ENCODE measurements at places on chromosomes 12 and 14.

GRCh38 chr12:131592972-131593371 is 117.9 kb upstream of the SFSWAP start:
- no peak for DNase-seq

GRCh38 chr12:87612996-87613395 is 416.2 kb downstream of the C12orf50 start:
- DNase-seq, result no peak

DNA sequence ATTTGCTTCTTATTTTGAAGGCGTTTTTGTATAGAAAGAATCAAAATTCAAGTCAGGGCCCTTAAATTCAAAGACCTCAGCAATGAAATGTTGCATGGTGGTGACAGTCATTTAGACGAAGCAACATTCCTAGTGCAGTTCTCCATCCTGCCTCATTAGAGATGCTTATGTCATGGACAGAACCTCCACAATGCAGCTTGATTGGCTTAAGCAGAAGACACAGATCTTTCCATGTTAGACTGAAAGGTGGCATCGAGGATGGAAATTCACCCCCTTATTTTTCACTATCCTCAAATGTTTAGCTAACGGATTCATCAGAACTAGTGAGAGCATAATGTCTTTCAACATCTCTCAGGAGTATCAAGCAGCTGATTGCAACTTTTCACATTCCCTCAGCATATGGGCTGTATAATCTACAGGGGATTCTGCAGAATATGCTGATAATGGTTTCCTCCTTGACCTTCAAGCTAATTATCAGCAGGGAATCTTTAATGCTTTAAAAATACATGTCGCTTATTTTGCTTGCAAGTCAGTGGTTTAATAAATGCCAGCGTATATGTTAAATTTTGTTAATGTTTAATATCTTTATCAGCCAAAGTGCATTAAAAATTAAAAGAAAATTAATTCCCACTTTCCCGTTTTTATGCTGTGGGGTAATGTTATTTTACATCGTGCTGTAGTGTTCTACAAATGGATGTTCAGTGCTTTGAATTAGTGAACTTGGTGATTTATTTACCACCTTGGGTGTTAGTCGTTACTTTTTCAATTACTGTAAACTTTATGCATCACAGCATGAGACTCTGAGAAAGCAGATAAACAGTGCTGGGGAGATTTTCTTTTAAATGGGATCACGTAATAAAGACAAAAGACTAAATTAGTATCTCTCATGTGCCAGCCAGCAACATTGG is 12.8 kb upstream of the NRDE2 start:
- no peak for DNase-seq

DNA sequence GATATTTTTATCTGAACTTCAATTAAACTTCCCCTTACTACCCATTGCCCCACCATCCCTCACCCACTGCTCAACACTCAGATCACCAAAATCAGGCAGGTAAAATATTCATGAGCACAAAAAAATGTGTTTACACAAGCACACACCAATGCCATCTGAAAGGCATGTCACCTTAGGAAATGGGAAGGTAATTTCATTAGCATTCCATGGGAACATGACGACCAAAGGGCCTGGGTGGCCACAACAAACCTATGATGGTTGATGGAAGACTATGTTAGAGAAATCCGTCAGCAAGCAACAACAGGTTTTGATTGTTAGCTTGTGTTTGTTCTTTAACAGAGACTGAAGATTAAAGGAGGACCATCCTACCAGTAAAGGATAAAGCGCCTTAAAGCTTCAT is 97.6 kb downstream of the BCAT1 start:
- DNase-seq, result no peak

DNA sequence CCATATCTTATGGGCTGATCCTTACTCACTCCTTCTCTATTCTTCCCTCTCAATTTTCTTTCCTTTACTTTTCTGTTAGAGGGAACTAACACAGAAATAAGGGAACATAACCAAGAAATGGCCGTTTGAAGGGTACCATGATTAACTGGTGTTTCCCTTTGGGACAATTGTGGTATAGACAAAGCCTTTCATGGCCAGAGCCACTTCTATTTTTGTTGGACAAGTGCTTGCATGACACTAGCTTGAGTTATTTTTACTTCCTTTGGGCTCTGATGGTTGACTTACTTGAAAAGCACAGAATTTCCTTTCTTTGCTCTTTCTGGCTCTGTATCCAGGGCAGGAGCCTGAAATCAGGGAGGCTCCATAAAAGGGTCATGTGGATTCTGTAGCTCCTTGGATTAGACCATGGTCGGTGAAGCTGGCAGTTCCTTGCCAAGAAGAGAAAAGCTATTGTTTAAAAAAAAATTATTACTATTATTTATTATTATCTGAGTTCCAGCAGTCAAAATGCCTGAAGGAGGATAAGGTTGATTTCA is 130.6 kb downstream of the KTN1 start:
- no peak for DNase-seq

- DNase-seq, result no peak
Measured at GRCh38 chr12:76060111-76060510, 24.4 kb downstream of the NAP1L1 start.

Measured in upper lobe of left lung (tissue), 6 donors.